ENCODE measurements at places on chromosomes 5 and 9.

DNA sequence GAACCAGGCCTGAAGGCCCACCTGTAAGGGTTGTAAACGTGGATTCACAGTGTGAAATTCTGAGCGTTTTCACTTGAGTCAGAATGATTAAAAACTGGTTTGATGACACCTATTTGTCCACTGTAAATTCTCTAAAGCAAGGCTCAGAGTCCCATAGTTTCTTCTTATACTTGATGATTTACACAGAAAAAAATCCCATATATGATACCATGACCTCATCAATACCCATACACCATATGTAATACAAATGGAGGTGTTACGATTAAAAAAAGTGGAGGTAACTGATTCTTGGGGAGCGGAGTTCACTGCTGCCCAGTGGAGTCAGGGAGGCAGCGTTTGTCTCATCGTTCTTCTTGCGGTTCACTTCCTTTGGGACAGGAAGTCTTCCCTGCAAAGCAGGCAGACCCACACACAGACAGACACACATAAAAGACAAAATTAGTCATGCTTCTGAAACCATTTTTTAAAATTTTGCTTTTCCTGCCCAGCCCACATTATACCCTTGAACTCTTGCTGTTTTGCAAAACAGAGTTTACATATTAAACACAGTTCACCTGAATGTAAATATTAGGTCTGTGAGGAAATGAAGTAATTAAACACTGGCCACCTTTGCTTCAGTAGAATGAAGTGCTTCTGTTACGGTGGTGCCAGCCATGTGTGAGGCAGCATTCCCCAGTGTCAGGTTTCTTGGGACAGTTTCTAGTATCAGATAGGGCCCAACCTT, 26.2 kb downstream of the NREP start:
- no peak overlapping the region for H3K27ac ChIP-seq
- no peak overlapping the region for H3K4me3 ChIP-seq
- peaks cover 14% of the 10 kb centered on the region for H3K36me3 ChIP-seq

GRCh38 chr5:36581070-36581469, 25.3 kb upstream of the SLC1A3 start:
- H3K4me3 ChIP-seq = no peak overlapping the region
- H3K4me1 ChIP-seq = no peaks in the 10 kb centered on the region
- H3K36me3 ChIP-seq = no peaks in the 10 kb centered on the region
- H3K27me3 ChIP-seq = peaks cover 11% of the 10 kb centered on the region

- no peak for DNase-seq
- no peaks in the 10 kb centered on the region for H3K27me3 ChIP-seq
- no peaks in the 10 kb centered on the region for H3K36me3 ChIP-seq
- H3K4me1 ChIP-seq = peaks cover 18% of the 10 kb centered on the region
- H3K4me3 ChIP-seq = no peak overlapping the region
- H3K27ac ChIP-seq = no peak overlapping the region
These were observed 2.5 kb upstream of the FSD1L start for GRCh38 chr9:105445203-105445881.

- DNase-seq = no peak
- H3K36me3 ChIP-seq = no peaks in the 10 kb centered on the region
- no peaks in the 10 kb centered on the region for H3K4me1 ChIP-seq
These were observed 313.2 kb downstream of the MLLT3 start for GRCh38 chr9:20309124-20309523.

DNA sequence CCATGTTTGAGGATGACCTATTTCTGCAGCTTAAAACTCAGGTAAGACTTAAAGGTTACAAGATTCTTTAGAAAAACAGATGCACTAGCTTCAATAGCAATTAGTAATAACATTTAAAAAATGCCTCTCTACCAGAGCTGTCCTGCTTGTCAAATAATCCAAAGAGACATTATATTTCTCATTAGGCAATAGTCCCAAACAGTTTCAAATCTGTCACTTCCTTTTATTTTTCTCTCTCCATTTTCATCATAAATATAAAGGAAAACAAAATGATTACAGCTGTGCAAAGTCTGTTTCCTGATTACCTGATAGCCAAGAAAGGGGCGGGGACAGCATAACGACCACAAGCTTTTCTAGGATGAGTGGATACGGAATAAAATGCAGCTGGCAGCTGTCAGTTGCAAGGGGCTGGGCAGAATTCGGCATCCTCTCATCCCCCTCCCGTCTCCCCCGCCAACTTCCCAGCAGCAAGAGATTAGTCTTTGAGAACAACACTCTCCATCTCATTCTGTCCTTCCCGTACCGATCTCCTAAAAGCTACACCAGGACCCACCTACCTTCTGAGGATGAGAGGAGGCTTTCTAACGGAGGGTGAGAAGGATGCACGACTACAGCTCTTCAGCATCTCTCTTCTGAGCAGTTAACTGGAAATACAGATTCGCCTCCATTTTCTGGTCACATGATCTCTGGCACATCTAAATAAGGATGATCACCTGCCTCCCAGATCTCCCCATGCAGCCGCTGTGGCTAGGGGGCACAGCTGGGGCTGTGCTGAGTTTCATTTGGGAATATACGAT, 72.5 kb upstream of the PCA3 start:
- H3K27ac ChIP-seq = no peak overlapping the region
- H3K36me3 ChIP-seq = no peaks in the 10 kb centered on the region
- no peak for DNase-seq
- peak overlapping the region; percentile 28 for H3K4me3 ChIP-seq

DNA sequence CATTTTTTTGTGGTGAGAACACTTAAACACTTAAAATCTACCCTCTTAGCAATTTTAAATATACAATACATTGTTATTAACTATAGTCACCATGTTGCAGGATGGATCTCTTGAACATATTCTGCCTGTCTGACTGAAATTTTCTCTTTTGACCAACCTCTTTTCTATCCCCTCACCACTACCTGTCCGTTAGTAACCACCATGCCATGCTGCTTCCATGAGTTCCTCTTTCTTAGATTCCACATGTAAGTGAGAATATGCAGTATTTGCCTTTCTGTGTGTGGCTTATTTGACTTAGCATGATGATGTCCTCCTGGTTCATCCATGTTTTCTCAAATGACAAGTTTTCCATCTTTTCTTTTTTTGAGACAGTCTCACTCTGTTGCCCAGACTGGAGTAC, 48.5 kb upstream of the NAA35 start:
- no peak overlapping the region for H3K4me3 ChIP-seq
- no peak overlapping the region for H3K27ac ChIP-seq
- H3K36me3 ChIP-seq = peaks cover 12% of the 10 kb centered on the region
- no peak for DNase-seq
- H3K27me3 ChIP-seq = no peaks in the 10 kb centered on the region

DNA sequence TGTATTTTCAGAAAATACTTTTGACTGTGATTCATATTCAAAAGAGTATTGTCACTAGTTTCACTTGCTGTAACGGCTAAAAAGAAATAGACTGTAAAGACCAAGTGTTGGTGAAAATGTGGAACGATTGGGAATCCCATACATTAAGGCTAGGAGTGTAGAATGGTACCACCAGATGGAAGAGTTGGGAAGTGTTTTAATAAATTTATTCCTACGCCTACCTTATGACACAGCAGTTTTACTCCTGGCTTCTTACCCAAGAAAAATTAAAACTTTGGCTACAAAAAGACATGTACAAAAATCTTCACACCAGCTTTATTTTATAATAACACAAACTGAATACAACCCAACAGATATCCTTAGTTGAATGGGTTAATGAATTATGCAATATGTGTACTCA, 256.2 kb downstream of the TAF11L14 start:
- H3K4me3 ChIP-seq = no peak overlapping the region
- no peaks in the 10 kb centered on the region for H3K4me1 ChIP-seq
- no peaks in the 10 kb centered on the region for H3K36me3 ChIP-seq
- no peak for DNase-seq
- H3K27me3 ChIP-seq = no peaks in the 10 kb centered on the region

DNA sequence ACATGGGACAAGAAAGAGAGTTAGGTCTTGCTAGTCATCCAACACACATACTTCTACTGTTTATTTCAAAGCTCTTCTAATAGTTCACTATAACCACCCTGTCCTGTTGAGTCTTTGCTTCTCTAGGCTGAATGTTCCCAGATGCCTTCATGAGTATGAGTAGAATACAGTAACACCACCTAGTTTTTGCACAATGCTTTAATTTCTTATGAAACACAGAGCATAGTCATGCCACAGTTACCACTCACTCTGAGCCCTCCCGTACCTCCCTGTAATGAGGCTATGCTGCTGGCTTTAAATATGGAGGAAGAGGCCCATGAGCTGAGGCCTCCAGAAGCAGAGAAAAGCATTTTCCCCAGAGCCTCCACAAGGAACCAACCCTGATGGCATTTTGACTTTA, 75.0 kb upstream of the SLC1A3 start:
- H3K36me3 ChIP-seq = no peaks in the 10 kb centered on the region
- no peak overlapping the region for H3K27ac ChIP-seq
- no peaks in the 10 kb centered on the region for H3K27me3 ChIP-seq
- H3K4me3 ChIP-seq = no peak overlapping the region
- no peak for DNase-seq
- no peaks in the 10 kb centered on the region for H3K4me1 ChIP-seq

GRCh38 chr9:93299418-93300174, 115.7 kb downstream of the WNK2 start:
- H3K27ac ChIP-seq = no peak overlapping the region
- H3K36me3 ChIP-seq = no peaks in the 10 kb centered on the region
- H3K4me1 ChIP-seq = no peaks in the 10 kb centered on the region
- peaks cover 4% of the 10 kb centered on the region for H3K27me3 ChIP-seq
- no peak for DNase-seq

- peaks cover 64% of the 10 kb centered on the region for H3K4me1 ChIP-seq
- H3K4me3 ChIP-seq = no peak overlapping the region
- peak overlapping the region; percentile 7 for H3K27ac ChIP-seq
- no peak for DNase-seq
These were observed 2.3 kb upstream of the ENG start for GRCh38 chr9:127856729-127857116.

- peaks cover 96% of the 10 kb centered on the region for H3K4me1 ChIP-seq
- peak overlapping the region; percentile 40 for H3K4me3 ChIP-seq
- DNase-seq = no peak
These were observed 156.4 kb downstream of the ARHGAP26 start for GRCh38 chr5:142926549-142926948.

- no peaks in the 10 kb centered on the region for H3K4me1 ChIP-seq
- H3K36me3 ChIP-seq = no peaks in the 10 kb centered on the region
- no peak overlapping the region for H3K27ac ChIP-seq
- H3K27me3 ChIP-seq = no peaks in the 10 kb centered on the region
These were observed 805.5 kb upstream of the DMAC1 start for GRCh38 chr9:8605096-8605495.

DNA sequence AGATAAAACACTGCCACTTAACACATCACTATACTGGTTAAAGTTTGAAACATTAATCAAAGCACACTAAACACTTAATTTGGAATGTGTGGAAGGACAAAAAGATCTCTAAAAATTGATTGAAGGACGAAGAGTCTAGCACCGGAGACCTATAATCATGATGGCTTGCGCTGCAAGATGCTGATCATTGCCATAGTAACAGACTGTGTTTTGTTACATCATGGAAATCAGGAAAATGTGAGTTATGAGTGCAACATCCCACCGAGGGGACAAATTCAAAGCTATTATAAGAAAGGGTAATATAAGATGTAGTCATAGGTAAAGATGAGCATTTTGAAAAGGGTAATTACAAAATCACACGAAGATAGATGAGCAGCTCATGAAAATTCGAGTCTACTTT, 278.8 kb upstream of the CTNND2 start:
- no peaks in the 10 kb centered on the region for H3K27me3 ChIP-seq
- no peaks in the 10 kb centered on the region for H3K36me3 ChIP-seq
- no peaks in the 10 kb centered on the region for H3K4me1 ChIP-seq
- DNase-seq = no peak

DNA sequence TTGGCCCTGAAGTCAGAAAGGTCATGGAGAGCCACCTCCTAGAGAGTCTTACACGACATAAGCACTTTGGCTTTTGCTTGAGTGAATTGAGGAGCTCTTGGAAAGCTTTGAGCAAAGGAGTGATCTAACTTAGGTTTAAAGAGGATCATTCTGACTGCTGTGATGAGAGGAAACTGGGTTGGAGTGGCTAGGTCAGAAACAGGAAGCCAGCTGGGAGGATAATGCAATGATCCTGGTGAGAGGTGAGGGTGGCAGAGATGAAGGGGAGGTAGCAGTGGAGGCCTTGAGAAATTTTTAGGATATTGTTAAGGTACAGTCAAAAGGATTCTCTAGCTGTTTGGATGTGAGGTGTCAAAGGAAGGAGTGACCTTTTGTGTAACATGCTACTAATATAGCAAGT, 32.2 kb upstream of the ROPN1L start:
- H3K4me3 ChIP-seq = no peak overlapping the region
- DNase-seq = no peak
- H3K27me3 ChIP-seq = no peaks in the 10 kb centered on the region
- H3K4me1 ChIP-seq = peaks cover 8% of the 10 kb centered on the region
- peaks cover 22% of the 10 kb centered on the region for H3K36me3 ChIP-seq

- H3K27ac ChIP-seq = no peak overlapping the region
- no peak overlapping the region for H3K4me3 ChIP-seq
- no peaks in the 10 kb centered on the region for H3K27me3 ChIP-seq
- no peaks in the 10 kb centered on the region for H3K4me1 ChIP-seq
- no peak for DNase-seq
- no peaks in the 10 kb centered on the region for H3K36me3 ChIP-seq
These were observed 172.2 kb upstream of the ANKRD55 start for GRCh38 chr5:56405116-56405908.

- H3K27ac ChIP-seq = peak overlapping the region; percentile 85
- H3K4me1 ChIP-seq = peaks cover 31% of the 10 kb centered on the region
- H3K27me3 ChIP-seq = peaks cover 4% of the 10 kb centered on the region
These were observed 25.6 kb downstream of the GOLGA2 start for GRCh38 chr9:128249908-128250838.

DNA sequence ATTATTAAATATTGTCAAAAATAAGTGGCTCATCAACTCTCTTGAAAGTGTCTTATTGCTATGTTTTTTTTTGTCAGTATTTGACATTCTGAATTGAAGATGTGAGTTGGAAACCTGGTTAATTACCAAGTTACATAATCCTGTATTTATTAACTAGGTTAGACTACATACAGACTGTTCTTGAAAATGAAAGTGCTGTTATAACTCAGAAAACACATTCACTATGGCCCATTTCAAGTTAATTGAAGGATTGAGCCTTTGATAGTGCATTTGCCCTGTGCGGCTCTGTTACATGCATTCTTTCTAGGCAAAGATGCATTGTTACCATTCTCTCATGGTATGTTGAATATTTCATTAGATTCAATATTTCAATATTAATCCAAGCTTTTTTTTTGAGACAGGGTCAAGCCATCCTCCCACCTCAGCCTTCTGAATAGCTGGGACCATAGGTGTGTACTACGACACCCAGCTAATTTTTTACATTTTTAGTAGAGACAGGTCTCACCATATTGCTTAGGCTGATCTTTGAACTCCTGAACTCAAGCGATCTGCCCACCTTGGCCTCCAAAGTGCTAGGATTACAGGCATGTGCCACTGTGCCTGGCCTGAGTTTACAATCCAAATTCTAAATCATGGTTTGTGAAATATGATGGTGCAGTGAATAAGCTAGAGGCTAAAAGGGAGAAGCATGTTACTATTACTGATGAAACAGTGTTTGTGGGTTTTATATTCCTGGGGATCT, 10.0 kb downstream of the CTNNA1 start:
- H3K4me3 ChIP-seq = no peak overlapping the region
- H3K27me3 ChIP-seq = peaks cover 2% of the 10 kb centered on the region
- peaks cover 6% of the 10 kb centered on the region for H3K36me3 ChIP-seq
- no peak overlapping the region for H3K27ac ChIP-seq

GRCh38 chr5:16995372-16995771, 59.3 kb upstream of the MYO10 start:
- no peak for DNase-seq
- no peaks in the 10 kb centered on the region for H3K36me3 ChIP-seq
- peaks cover 3% of the 10 kb centered on the region for H3K27me3 ChIP-seq
- no peak overlapping the region for H3K27ac ChIP-seq
- no peak overlapping the region for H3K4me3 ChIP-seq

All from immature natural killer cell (primary cell).